Activated CD8-positive, alpha-beta memory T cell treated with anti-CD3 and anti-CD28 coated beads, Interleukin-2, amount 10 ng/mL, durations not matched to agents 7 days and 5 days (primary cell): ENCODE measurements at places on chromosomes 1 and 21. TPM values are rescaled to one million over a fixed set of nuclear protein-coding genes. Genes with fewer than 3 reads are reported as not detected.

The OBSCN gene
- total RNA-seq, result 5.7 TPM

DNA sequence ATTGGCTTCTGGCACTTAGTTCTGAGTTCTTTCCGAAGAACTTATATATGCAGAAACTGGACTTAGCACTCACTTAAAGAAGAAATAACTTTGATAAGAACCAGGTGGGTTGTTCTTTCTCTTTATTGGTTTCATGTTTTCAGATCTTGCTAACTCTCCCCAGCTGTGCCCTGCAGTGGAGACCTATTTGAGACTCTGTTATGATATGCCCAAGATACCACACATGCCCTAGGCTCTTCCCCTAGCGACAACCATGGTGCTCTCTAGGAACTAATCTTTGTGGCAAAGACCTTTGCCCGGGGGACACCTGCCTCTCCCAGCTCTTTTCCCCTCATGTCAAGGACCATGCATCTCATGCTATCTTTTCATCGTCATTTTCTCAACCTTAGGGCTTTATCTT lies 128.8 kb downstream of the PBX1 start:
- no peak for DNase-seq

DNA sequence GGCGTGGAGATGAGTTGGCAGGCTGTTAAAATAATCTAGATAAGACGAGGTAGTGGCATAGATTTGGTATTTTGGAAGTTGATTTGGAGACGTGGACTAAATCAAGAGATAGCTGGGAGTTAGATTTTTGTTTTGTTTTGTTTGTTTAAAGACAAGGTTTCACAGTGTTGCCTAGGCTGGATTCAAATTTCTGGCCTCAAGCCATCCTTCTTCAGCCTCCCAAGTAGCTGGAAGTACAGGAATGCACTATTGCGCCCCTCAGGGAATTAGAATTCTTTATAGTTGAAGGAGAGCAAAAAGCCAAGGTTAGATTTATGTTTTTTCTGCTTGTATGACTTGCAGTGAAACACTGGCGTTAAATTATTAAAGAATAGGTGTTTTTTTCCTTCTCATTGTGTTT lies 22.3 kb upstream of the SNRPE start:
- DNase-seq, result no peak

- DNase-seq, result peak; percentile 42
Observed at GRCh38 chr1:228276901-228277490, 69.2 kb downstream of the OBSCN start.

- DNase-seq, result peak; percentile 45
Observed at GRCh38 chr21:32940079-32941014, 85.4 kb upstream of the OLIG2 start.

GRCh38 chr1:94522304-94522703 lies 19.3 kb downstream of the F3 start:
- DNase-seq, result no peak

DNA sequence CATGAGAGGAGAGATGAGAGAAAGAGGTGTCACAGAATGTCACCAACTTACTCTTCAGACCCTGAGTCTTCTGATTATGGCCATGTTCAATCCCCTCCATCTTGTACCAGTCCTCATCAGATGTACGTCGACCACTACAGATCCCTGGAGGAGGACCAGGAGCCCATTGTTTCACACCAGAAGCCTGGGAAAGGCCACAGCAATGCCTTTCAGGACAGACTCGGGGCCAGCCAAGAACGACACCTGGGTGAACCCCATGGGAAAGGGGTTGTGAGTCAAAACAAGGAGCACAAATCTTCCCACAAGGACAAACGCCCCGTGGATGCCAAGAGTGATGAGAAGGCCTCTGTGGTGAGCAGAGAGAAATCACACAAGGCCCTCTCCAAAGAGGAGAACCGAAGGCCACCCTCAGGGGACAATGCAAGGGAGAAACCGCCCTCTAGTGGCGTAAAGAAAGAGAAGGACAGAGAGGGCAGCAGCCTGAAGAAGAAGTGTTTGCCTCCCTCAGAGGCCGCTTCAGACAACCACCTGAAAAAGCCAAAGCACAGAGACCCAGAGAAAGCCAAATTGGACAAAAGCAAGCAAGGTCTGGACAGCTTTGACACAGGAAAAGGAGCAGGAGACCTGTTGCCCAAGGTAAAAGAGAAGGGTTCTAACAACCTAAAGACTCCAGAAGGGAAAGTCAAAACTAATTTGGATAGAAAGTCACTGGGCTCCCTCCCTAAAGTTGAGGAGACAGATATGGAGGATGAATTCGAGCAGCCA lies 8.0 kb downstream of the ELOA start:
- peak; percentile 56 for DNase-seq

The PLPPR4 gene
- total RNA-seq, result not detected

GRCh38 chr1:230176871-230177411 lies 109.9 kb downstream of the GALNT2 start:
- DNase-seq, result no peak

DNA sequence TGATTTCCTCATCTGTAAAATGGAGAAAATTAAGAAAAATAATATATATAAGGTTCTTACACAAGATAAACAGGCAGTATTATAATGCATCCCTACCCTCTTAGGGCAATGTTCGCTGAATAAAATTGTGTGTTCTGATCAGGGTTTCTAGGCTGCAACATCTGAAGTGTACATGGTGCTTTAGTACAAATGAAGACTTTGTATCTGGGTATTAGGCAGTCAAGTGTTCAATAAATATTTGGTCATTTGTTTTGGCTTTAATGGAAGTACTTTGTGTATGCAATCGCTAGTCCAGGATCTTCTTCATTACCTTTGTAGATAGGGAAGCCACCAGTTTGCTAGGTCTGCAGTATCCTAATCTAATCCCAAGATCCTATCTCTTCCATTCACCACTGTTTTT lies 28.1 kb downstream of the DNASE2B start:
- no peak for DNase-seq

DNA sequence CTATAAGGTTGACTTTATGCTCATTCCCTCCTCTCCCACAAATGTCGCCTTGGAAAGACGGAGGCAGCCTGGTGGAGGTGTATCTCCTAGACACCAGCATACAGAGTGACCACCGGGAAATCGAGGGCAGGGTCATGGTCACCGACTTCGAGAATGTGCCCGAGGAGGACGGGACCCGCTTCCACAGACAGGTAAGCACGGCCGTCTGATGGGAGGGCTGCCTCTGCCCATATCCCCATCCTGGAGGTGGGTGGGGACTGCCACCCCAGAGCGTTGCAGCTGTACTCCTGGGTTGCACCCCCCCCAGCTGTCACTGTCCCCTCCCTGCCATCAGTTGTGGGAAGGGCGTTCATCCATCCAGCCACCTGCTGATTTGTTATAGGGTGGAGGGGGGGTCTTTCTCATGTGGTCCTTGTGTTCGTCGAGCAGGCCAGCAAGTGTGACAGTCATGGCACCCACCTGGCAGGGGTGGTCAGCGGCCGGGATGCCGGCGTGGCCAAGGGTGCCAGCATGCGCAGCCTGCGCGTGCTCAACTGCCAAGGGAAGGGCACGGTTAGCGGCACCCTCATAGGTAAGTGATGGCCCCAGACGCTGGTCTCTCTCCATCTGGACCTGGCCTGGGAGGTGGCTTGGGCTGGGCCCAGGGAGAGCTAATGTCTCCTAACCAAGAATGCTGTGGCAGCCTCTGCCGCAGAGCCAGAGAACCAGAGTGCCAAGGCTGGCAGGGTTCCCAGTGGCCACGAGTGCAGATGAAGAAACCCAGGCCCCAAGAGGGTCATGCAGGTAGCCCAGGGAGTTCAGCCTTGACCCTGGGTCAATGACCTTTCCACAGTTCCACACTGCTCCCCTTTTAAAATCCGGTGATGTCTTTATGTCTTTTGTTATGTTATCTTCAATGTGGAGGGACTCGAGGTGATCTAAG lies 13.1 kb downstream of the PCSK9 start:
- no peak for DNase-seq

DNA sequence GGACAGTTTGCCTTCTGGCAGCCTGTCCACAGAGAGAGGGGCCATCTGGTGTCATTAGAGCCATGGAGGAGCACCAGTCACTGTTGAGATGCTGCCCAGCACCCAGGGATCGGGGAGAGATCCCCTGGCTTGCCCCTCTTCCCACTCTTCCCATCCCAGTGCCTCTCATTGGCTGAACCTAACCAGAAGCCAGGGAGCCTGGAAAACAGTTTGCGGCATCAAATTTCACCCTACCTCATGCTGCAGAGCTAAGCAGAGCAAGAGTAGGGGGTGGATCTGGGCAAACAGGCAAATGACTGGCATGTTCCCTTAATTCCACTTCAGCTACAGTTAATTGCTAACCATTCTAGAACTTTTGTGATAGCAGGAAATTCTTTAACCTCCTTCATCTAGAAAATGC lies 19.1 kb downstream of the TRAF5 start:
- no peak for DNase-seq

GRCh38 chr1:174200746-174201145 lies 41.4 kb downstream of the RABGAP1L start:
- DNase-seq, result no peak

The RCAN1 gene
- 6.5 TPM for total RNA-seq

GRCh38 chr21:35359076-35359475 lies 310.0 kb upstream of the RUNX1 start:
- DNase-seq, result no peak

The SH2D1B gene
- not detected for total RNA-seq

DNA sequence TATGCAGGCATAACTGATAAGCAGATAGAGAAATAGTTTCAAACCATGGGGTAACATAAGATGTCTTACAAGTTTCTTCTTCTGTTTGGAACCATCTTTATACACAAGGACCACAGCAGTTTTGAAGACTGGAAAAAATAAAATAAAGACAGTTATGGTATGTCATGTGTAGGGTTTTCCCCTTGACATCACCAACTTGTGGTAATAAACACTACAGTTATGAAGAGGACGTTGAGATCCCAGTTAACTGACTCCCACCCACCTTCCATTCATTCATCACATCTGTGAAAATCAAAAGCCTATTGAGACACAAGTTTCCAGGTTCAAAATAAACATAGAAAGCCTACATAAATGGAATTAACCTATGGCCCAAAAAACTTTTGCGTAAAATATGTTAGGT lies 92.5 kb upstream of the KRTAP19-8 start:
- no peak for DNase-seq

- no peak for DNase-seq
Observed at GRCh38 chr1:33050221-33051076, 13.8 kb upstream of the AK2 start.
